Jurkat, Clone E6-1 (cell line): ENCODE measurements at places on chromosomes 6 and 20.
A peak's percentile ranks its signal among the peaks of the same experiment; 100 is the strongest.

DNA sequence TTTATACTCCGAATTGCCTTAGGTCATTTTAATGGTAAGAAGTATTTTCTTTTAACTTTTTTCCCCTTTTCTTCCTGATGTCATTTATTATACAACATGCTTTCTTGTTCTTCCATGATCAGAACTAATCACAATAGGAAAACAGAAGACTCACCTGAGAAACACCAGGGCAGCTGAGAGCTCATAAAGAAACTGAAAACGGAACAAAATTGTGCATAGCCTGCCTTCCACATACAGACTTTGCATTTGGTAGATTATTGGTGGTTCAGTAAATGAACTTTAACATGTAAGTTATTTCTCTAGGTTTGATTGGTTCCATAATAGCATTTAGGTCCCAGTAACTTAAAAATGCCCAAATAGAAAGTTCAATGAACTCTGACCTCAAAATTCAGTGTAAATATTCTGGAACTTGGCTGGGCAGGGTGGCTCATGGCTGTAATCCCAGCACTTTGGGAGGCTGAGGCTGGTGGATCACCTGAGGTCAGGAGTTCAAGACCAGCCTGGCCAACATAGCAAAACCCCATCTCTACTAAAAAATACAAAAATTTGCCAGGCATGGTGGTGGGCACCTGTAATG is 161.1 kb upstream of the DTNBP1 start:
- DNase-seq: no peak

- DNase-seq: no peak
These were observed 15.2 kb downstream of the CHMP4B start for GRCh38 chr20:33826270-33826897.

- DNase-seq: no peak
These were observed 142.0 kb downstream of the DLL1 start for GRCh38 chr6:170148709-170149470.

DNA sequence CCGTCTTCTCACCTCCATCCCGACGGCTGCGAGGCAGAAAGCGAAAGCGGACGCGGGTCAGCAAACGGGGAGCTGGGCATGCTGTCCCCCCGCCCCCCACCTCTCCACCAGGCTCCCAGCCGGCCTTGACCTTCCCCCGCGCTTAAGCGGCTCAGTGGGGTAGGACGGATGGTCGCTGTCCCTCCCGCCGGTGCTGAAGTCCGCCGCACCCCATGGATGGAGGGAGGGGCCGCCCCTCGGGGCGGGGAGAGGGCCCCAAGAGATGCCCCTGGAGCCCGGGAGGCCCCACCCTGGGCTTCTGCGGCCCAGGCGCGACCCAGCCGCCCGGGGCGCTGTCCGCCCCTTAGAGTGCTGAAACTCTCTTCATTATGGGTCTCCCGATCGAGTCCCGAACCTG is at the start of gene KCNB1:
KCNB1 (minus strand) TSS at position 48 of the 397 bp plus-strand sequence. CDS start 188 bp downstream, outside the sequence.
- DNase-seq: no peak

DNA sequence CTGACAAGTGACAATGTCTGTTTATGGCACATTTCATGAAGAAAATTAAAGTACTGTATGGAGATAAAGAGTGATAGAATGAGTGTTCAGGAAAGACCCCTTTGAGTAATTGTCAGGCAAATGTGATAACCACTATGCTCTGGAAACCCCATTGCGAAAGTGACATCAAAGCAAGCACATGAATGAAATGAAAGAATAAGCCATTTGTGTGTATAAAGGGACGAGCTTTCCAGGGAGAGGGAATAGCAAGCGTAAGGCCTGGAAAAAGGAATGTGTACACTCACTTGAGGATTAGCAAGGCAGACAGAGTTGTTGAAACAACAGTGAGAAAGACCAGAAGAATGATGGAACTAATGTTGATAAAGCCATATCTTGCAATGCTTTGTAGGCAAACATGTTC is 490.0 kb downstream of the GRIK2 start:
- no peak for DNase-seq

DNA sequence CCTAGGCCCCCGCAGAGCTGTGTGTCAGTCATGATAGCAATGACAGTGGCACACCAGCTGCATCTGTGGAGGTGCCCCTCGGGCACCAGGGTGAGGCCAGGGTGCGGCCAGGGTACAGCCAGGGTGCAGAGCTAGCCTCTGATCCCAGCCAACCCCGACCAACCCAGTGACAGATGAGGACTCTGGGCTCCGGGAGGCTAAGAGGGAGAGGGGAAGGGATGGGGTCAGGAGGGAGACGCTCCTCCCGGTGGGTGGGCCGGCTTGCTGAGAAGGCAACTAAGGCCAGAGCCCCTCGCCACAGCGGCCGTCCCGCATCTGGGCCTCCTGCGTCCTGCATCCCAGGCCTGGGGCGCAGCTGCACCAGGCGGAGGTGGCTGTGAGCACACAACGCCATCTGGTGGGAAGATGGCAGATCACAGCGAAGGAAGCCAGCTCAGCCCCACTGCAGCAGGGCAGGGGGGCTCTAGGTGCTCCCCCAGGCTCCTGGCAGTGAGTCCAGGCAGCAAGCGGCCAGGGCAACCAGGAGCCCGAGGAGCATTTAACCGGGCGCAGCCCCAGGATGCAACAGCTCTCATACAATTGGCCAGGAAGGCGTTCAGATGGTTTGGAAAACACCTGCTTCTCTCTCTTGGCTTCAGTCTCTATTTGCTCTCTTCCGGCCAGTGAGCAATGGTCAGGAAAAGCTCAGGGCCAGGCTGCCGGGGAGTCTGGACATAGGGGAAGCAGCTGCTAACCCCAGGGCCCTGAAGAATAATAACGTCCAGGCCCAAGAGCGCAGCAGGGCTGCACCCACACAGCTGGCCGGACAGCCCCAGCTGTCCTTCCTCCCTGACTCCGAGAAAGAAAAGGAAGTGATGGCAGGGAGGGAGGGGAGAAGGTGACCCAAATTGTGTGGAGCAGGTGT is 169.4 kb downstream of the TAF4 start:
- DNase-seq: no peak

DNA sequence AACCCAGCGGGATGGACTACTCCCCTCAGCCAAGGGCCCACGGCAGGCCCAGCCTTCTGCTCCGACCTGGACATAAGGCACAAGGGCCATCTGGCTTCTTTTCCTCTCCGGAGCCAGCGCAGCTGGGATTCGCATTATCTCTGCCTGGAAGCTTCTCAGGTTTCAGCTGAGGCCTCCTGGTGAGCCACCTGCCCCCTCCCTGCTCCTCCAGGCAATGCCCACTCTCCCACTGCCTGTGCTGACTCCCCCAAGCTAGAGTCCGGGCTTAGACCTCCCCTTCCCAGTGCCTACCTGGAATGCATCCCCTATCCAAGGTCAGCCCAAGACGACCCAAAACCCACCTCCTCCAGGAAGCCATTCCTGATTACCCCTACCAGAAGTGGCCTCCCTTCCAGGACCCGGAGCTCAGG is 60.7 kb downstream of the EZR start:
- no peak for DNase-seq

GRCh38 chr6:162862462-162862861 is 134.7 kb downstream of the PACRG start:
- DNase-seq: no peak

DNA sequence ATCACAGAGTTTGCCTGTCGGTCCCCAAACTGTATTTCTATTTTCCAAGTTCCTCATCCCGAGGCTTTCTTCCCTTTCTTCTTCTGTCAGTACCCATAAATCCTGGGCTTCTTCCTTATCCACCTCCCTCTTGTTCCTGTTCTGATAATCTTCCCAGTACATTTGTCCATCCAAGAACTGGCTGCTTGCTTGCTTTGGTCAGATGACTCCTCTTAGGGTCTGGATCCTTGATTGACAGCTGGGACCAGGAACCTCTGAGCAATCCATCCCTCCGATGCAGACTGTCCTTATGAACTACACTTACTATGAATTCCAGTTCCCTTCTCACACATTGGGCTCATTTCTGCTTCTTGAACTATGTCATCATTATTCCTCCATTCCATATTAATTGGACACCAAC is 275.3 kb upstream of the CITED2 start:
- DNase-seq: no peak

- DNase-seq: no peak
These were observed 44.5 kb downstream of the SULF2 start for GRCh38 chr20:47740862-47741184.

DNA sequence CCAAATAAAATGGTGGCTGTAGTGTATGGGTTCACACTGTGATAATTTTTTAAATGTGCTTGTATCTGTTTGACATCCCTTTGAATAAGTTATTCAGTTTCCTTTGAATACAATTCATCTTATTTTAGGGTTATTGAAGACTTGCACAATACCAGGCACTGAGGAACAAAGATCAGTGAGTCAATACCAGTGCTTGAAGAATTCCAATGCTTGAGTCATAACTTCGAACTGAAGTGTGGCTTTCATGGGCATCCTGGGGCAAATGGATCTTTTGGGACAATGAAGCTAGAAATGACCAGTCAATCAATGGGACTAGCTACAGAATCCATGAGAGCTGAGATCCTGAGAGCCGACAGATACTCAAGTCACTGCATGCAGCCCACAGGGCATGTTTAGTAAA is 349.9 kb upstream of the FLRT3 start:
- no peak for DNase-seq

DNA sequence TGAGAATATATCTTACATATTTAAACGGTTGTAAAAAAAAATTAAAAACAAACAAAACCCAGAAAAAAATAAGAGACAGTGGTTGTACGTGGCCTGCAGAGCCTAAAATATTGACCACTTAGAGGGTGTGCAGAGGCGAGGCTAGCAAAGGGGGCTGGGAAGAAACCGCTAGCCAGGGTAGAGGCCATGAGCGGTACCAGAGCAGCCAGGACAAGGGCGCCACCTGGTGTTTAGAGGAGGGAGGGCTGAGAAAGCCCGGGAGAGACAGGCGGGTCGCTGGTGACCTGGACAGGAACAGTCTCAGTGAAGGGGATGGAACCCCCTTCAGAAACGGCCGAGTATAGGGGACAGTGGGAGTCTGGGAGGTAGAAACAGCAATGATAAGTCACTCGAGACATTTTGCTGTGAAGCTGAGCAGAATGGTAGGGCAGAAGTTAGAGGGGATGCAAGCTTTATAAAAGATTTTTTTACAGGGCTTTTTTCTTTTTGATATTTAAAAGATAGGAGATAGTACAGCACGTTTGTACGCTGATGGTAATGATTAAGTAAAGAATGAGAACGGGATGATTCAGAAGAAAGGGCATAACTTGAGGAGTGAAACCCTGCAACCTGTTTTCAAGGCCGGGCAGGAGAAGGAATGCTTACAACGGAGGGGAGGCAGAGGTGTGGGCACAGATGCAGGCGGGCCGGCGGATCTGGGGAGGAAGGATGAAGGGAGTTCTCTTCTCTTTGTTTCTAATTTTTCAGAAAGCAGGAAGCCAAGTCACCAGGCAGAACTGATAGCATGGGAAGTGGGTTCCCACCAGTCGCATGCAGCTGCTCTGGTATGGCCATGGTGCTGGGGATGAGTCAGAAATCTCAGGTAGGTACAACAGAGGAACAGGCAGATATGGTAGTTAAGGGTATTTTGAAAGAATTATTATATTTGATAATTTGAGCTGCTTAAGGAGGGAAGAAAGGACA is 76.2 kb downstream of the FAM229B start:
- peak; percentile 60 for DNase-seq

DNA sequence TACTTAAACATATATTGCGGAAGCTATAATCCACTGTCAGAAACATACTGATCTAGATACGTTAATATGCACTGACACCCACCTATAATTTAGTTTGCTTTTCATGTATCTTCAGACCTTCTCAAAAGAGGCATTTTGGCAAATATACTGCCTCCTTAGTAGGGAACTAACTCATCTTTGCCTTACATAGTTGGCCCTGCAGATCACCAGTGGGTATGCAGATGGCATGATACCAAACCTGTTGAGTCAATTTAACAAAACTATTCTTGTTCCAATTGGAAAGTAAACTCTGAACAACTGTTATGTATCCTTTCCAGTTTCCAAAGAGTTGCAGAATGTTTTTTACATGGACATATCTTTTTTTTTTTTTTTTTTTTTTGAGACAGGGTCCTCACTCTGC is 35.6 kb upstream of the TBC1D20 start:
- no peak for DNase-seq
